LHCN-M2 (cell line): ENCODE measurements at places on chromosomes 2 and 18. TPM values are rescaled to one million over a fixed set of nuclear protein-coding genes. Genes with fewer than 3 reads are reported as not detected.

The STK39 gene
- 31.0 and 35.3 TPM in 2 replicates for total RNA-seq

The MPPE1 gene
- total RNA-seq: 28.9 and 29.0 TPM in 2 replicates

The PTPRN gene
- total RNA-seq: 1.5 and 2.8 TPM in 2 replicates

The REG3G gene
- not detected in 2 replicates for total RNA-seq

The RNF125 gene
- 0.06 TPM in 1 of 2 replicates, not detected in the other for total RNA-seq

The CDK15 gene
- total RNA-seq: 45.2 and 47.9 TPM in 2 replicates

The EFR3B gene
- total RNA-seq: 0.34 and 0.51 TPM in 2 replicates

The ZNF516 gene
- 5.5 and 7.9 TPM in 2 replicates for total RNA-seq

The BOK gene
- 67.3 and 69.6 TPM in 2 replicates for total RNA-seq

The FIGN gene
- 3.7 and 5.4 TPM in 2 replicates for total RNA-seq

The GPR17 gene
- total RNA-seq: not detected in 2 replicates

The LAMA3 gene
- total RNA-seq: 3.3 and 4.2 TPM in 2 replicates

The GATA6 gene
- 0.06 TPM in 1 of 2 replicates, not detected in the other for total RNA-seq

The HAUS1 gene
- 42.1 and 87.1 TPM in 2 replicates for total RNA-seq

The PLA2R1 gene
- total RNA-seq: 5.3 and 7.1 TPM in 2 replicates

The PPM1B gene
- total RNA-seq: 13.5 and 16.4 TPM in 2 replicates

The GRP gene
- not detected in 2 replicates for total RNA-seq

The ACMSD gene
- not detected in 2 replicates for total RNA-seq

The RAPH1 gene
- 43.1 and 66.0 TPM in 2 replicates for total RNA-seq

The ALKAL2 gene
- not detected in 2 replicates for total RNA-seq

The TXNDC2 gene
- 0.32 and 0.63 TPM in 2 replicates for total RNA-seq

The MAPK4 gene
- not detected in 2 replicates for total RNA-seq

The CTAGE1 gene
- total RNA-seq: not detected in 2 replicates

The STPG4 gene
- 0.17 and 0.19 TPM in 2 replicates for total RNA-seq

The KATNAL2 gene
- 18.1 and 19.4 TPM in 2 replicates for total RNA-seq

The SMYD1 gene
- 0.45 and 1.6 TPM in 2 replicates for total RNA-seq

The FAM161A gene
- 2.3 and 2.5 TPM in 2 replicates for total RNA-seq

The IL1B gene
- 0.06 and 0.86 TPM in 2 replicates for total RNA-seq
